ENCODE measurements at places on chromosomes 16 and 17.
A peak's percentile ranks its signal among the peaks of the same experiment; 100 is the strongest.

GRCh38 chr17:31580706-31581490, 189.4 kb downstream of the RAB11FIP4 start:
- DNase-seq, result peak; percentile 26

GRCh38 chr16:69093974-69094373, 11.5 kb upstream of the HAS3 start:
- no peak for DNase-seq

DNA sequence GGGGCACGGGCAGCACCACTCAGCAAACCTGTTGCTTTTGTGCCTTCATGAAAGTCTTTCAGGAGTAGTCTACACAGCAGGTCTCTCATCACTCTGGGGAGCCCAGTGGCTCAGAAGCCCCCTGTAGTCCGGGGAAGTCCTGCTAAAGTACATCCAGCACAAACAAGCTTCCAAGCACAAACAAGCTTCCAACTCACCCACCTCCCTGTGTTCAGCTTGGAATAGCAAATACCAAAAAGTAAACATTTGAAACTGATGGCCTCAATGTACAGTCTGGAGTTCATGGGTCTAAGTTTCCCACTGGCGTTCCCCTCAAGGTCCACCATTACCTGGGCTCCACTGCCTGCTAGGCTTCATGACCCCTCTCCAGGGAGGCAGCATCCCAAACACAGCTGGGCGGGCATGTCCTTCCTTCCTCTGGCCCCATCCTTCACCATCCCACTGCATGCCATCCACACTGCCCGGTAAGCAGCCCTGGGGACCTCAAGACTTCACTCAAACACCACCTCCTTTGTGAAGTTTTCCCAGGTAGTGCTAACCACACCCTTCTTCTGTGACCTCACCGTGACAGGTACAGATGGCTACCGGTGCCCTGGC, 62.8 kb upstream of the SIAH1 start:
- no peak for DNase-seq

GRCh38 chr17:64065161-64065560, 44.7 kb upstream of the ICAM2 start:
- no peak for DNase-seq

DNA sequence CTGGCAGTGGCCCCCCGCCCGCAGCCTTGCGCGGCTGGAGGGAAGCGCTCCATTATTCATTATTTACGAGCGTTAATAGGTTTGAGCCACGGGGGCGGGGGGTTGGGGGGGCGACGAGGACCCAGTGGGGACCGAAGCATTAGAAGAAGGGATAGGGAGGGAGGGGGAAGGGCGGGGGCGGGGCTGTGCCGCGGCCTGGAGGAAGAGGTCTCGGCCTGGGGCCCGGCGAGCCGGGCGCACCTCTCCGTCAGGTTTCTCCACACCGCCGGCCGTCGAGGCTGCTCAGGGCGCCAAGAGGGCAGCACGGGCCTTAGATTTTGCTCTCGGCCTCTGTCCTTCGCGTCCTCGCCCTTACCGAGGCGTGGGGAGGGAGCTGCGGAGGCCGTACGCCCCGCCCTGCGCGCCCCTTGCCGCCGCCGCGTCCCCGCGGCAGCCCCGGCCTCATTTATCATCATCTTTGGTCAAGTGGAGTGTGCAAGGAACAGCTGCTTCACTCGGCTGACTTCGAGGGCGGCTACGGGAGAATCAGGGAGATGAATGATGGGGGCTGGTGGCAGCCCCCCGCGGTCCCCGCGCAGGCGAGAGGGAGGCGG, 54.2 kb downstream of the SREBF1 start:
- no peak for DNase-seq

DNA sequence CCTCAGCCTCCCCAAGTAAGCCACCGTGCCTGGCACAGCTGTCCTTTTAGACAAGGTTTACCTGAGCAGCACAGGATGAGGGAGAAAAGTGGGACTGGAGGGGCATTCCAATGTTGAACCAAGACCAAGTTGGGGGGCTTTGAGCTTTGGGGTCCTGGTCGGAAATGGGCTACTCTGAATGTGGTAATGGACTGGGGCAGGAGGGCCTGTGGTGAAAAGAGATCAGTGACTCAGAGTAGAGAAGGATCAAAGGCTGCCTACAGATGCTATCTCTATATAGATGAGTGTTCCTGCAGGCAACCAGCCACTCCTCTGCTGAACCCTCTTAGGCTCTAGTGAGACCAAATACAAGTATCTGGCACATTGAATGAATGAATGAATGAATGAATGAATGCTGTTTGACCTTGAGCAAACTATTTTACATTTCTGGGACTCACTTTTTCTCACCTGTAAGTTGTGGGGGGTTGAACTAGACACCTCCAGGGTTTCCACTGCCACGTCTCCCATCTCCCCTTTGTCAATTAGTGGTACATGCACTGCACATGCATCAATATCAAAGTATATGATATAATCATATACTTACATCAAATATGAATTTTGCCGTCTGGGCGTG, 26.3 kb upstream of the ETV4 start:
- DNase-seq, result no peak

- no peak for DNase-seq
Observed at GRCh38 chr16:73047221-73047535, 750 bp downstream of the ZFHX3 start.

GRCh38 chr16:27966756-27967155, 96.8 kb downstream of the GSG1L start:
- DNase-seq, result peak; percentile 15

- no peak for DNase-seq
Observed at GRCh38 chr17:13395862-13396261, 205.9 kb downstream of the HS3ST3A1 start.

GRCh38 chr17:82830249-82830661, 9.6 kb downstream of the ZNF750 start:
- no peak for DNase-seq

GRCh38 chr16:64122177-64122576, 999.7 kb downstream of the CDH11 start:
- DNase-seq, result no peak

DNA sequence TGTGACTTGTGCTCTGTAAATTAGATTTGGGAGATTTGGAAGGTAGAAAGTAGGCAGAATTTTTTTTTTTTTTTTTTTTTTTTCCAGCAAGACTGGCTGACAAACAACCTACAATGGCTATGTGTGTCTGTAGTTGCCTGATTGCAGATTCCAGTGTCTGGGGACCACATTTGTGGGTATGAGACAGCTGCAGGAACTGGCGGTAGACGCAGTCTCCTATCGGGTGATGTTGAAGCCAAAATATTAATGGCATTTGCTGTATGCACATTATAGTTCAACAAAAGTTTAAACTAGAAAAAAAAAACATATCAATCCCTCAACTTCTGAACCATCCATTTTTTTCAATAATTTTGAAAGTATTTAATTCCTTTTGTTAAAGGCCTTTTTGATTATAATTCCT, 665.2 kb downstream of the TOX3 start:
- DNase-seq, result no peak

GRCh38 chr17:4520060-4520893, 21.6 kb downstream of the SPNS2 start:
- DNase-seq, result no peak

- no peak for DNase-seq
Observed at GRCh38 chr17:13420418-13420826, 181.3 kb downstream of the HS3ST3A1 start.

DNA sequence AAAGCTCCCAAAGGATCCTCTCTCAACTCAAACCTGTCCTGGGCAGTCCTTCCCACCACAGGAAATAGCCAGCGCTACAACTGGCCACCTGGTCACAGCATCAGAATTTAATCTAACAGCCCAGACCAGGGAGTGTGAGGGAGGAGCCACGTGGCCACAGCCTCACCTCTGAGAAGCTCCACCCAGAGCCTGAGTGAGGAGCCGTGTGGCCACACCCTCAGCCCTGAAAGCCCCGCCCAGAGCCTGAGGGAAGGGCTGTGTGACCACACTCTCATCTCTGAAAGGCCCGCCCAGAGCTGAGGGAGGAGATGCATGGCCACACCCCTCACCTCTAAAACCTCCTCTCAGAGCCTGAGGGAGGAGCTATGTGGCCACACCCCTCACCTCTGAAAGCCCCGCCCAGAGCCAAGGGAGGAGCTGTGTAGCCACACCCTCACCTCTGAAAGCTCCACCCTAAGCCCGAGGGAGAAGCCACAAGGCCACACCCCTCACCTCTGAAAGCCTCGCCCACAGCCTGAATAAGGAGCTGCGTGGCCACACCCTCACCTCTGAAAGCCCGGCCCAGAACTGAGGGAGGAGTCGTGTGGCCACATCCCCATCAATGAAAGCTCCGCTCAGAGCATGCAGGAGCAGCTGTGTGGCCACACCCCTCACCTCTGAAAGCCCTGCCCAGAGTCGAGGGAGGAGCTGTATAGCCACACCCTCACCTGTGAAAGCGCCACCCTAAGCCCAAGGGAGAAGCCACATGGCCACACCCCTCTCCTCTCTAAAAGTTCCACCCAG, 28.6 kb downstream of the SLC38A8 start:
- peak; percentile 97 for DNase-seq

DNA sequence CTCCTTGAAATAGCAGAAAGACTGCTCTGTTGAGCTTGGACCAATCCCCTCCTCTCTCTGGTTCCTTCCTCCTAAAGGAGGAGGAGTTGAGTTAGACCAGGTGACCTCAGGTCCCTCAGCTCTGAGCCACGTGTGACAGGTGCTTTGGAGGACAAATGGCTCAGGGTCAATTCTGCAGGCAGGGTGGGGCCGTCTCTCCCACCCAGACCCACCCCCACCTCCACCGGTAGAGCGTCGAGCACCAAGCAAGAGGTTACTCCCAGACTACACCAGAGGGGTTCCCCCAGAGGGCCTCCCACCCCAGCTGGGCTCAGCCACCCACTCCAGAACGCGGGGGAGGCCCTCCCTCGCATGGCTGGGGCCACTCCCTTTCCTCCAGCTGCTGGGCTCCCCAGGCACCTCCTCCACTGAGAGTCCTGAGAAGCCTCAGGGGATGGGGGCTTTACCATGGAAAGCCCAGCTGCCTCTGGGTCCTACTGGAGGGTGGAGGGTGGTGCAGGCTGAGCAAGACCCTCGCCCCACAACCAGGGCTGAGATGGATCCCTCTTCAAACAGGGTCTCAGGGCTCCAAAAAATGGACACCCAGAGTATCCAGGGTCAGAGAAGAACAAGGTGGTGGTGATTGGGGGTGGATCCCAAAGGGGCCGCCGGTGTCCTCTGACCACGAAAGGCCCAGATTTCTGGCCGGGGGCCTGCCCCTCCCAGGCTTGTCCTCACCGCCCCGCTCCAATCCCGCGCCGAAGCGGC, 7.6 kb downstream of the MYO1C start:
- peak; percentile 77 for DNase-seq

DNA sequence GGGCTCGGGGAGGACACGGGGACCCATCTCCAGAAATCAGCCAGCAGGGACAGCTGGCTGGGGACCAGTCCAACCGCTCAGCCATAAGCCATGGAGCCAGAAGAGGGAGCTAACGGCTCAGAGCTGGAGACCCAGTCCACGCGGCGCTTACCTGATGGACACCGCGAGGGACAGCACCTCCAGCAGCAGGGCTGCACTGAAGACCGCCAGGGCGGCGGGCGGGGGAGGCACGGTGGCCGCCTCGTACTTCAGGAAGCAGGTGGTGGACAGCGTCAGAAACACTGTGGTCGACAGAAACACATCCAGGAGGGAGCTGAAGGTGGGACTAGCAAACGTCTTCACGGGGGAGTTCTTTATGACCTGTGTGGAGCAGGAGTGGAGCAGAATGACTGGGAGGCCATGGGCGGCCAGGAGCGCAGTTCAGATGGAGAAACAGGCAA, 102.6 kb upstream of the CREBBP start:
- peak; percentile 69 for DNase-seq

GRCh38 chr17:35804658-35805192, 4.6 kb upstream of the TAF15 start:
- DNase-seq, result peak; percentile 97

GRCh38 chr17:6450926-6451832, 6.9 kb downstream of the PIMREG start:
- DNase-seq, result peak; percentile 47

GRCh38 chr17:1648173-1648962, 1.3 kb downstream of the RILP start:
- peak; percentile 55 for DNase-seq

- DNase-seq, result no peak
Observed at GRCh38 chr16:77308163-77308561, 109.0 kb downstream of the SYCE1L start.

DNA sequence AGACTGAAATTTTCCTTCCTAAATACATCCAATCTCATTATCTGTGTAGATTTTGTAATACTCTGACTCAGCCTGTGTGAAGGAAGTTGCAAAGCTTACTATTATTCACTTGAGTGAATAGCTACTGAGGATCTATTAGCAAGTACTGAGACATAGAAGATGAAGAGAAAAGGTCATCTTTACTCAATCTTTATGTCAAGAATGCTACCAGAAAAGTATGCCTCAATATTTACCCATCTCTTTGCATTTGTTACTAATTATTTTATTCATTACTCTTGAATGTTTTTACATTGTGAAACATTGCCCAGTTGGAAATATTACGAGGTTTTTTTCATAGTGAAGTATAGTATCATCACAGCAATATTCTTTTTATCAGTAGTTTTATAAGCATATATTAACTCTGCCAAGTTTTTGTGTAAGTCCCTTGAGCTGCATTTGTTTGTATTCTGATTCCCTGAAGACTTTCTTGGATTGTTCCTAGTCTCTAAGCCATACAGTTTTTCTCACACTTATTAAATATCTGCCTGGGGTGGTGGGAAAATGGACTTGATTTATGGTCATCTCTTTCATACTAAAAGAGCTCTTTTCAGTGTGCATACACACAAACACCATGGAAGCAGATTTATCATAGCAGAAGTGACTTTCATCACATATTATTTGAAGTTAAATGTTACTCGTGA, 110.4 kb downstream of the MRTFB start:
- peak; percentile 31 for DNase-seq

- no peak for DNase-seq
Observed at GRCh38 chr16:585351-585750, 4.5 kb upstream of the RAB40C start.

DNA sequence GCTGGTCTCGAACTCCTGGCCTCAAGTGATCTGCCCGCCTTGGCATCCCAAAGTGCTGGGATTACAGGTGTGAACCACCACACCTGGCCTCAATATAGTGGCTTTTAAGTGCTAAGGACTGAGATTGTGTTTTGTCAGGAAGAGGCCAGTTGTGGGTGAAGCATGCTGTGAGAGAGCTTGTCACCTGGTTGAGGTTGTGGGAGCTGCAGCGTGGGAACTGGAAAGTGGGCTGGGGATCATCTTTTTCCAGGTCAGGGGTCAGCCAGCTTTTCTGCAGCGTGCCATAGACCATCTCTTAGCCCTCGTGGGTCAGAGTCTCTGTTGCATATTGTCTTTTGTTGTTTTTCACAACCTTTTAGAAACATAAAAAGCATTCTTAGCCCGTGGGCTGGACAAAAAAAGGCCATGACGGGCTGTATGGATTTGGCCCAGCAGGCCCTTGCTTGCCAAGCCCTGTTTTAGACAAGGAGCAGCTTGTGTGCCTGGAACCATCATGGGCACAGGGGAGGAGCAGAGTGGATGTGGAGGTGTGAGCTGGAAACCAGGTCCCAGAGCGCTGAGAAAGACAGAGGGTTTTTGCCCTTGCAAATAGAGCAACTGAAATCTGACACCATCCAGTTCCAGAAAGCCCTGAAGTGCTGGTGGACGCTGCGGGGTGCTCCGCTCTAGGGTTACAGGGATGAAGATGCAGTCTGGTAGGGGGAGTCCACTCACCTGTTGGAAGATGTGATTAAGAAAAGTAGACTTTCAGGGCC, 5.5 kb downstream of the BIRC5 start:
- no peak for DNase-seq

GRCh38 chr16:3020247-3020603, at the start of gene TNFRSF12A:
Gene TNFRSF12A (plus strand): TSS chr16:3020368. CDS start chr16:3020398, 30 bp downstream.
- peak; percentile 90 for DNase-seq

- DNase-seq, result peak; percentile 82
Observed at GRCh38 chr17:3870871-3871306, 22.0 kb downstream of the CAMKK1 start.
